ENCODE measurements at places on chromosomes 7 and 10. TPM values are rescaled to one million over a fixed set of nuclear protein-coding genes. Genes with fewer than 3 reads are reported as not detected.

GRCh38 chr10:67808704-67809103 lies 29.3 kb downstream of the DNAJC12 start:
- no peak for DNase-seq
- no peaks in the 10 kb centered on the region for H3K4me1 ChIP-seq
- no peaks in the 10 kb centered on the region for H3K36me3 ChIP-seq
- H3K27me3 ChIP-seq: no peaks in the 10 kb centered on the region
- H3K4me3 ChIP-seq: no peak overlapping the region

DNA sequence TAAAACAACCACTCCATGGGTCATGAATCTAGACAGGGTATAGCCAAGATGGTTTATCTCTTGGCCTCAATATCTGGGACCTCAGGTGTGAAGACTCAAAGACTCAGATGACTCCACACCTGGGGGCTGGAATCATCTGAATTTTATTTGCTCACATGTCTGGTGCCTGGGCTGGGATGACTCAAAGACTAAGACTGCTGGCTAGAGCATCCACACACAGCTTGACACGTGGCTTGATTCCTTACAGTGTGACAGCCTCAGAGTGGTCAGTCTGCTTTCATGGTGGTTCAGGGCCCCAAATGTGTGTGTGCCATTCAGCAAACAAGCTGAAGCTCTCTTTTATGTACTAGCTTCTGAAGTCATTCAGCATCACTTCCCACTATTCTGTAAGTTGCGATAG lies 333.7 kb downstream of the RNLS start:
- no peak overlapping the region for H3K4me3 ChIP-seq
- H3K27me3 ChIP-seq: no peaks in the 10 kb centered on the region
- DNase-seq: no peak
- H3K4me1 ChIP-seq: peaks cover 2% of the 10 kb centered on the region
- no peaks in the 10 kb centered on the region for H3K36me3 ChIP-seq

DNA sequence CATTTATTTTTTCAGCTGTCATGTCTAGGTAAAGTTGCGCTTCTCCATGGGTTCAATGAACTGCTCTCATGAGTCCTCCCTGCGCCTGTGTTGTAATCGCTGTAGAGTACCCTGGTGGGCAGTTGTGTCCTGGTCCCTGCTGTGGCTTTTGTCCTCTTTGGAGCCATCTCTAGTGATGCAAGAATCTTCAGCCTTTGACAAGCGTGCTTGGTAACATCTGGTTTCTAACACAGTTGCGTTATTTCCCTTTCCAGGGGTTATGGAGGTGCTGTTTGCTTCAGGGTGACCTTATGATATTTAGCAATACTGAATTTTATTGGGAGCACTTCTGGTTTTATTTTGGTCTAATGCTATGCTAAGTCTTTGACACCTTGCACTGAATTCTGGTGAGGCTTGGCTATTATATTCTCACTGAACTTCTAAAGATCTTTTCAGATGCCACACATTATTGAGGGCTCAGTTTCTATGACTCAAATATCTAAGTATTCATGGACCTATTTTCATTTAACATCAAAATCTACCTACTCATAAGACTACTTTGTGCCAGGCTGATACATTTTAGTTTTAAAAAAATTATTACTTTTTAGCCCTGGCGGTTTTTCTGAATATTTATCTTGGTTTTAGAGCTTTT lies 88.6 kb downstream of the FANK1 start:
- no peaks in the 10 kb centered on the region for H3K4me1 ChIP-seq
- no peak overlapping the region for H3K4me3 ChIP-seq
- DNase-seq: no peak
- no peaks in the 10 kb centered on the region for H3K36me3 ChIP-seq
- H3K27ac ChIP-seq: no peak overlapping the region

- no peak overlapping the region for H3K27ac ChIP-seq
- DNase-seq: no peak
- no peaks in the 10 kb centered on the region for H3K4me1 ChIP-seq
- H3K4me3 ChIP-seq: no peak overlapping the region
- H3K27me3 ChIP-seq: no peaks in the 10 kb centered on the region
Measured at GRCh38 chr7:98539865-98540264, 77.2 kb upstream of the NPTX2 start.

DNA sequence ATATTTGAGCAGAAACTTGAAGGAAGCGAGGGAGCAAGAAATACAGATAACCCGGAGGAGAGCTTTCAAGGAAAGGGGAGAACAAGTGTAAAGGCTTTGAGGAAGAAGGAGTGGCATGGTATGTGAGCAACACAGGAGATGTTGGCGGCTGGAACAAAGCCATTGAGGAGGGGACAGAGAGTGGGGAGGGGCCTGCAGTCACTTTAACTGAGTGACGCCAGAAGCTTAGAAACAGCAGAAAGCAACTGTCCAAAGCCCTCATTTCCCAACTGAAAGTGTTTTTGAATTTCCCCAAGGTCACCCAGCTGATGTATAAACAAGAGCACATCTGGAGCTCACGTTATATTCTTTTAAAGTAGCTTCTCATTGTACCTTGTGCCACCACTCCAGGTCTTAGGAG lies 19.1 kb downstream of the AUTS2 start:
- H3K27me3 ChIP-seq: peaks cover 3% of the 10 kb centered on the region
- H3K4me1 ChIP-seq: peaks cover 7% of the 10 kb centered on the region
- H3K36me3 ChIP-seq: no peaks in the 10 kb centered on the region
- DNase-seq: no peak

DNA sequence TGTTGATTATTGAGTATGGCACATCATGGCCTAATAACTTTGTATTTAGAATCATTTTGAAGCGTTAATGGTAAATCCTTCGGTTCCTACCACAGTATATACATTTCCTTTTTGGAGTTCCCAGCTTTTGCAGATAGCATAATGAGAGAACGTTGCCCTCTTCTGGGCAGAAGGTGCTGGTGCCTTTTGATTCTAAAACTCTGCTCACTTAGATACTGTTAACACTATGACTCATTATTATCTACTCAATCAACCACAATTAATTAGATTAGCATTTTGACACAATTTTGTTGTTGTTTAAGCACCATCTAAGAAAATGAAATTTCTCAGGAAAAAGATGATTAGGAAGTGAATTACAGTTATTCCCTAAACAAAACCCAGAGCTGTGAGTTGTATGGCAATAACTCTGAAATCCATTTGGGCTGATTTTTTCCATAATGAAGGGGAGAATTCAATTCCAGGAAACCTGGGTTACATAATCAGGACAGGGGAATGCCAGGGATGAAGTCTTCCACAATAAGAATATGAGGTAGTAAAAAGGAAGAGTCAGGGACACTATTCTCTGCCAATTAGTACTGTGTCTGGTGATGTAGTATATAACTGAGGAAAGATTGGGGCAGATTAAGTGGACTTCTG lies 11.5 kb upstream of the DLD start:
- no peak overlapping the region for H3K4me3 ChIP-seq
- peaks cover 7% of the 10 kb centered on the region for H3K27me3 ChIP-seq
- peak; percentile 75 for DNase-seq
- no peaks in the 10 kb centered on the region for H3K36me3 ChIP-seq

- no peak for DNase-seq
- no peak overlapping the region for H3K27ac ChIP-seq
- no peak overlapping the region for H3K4me3 ChIP-seq
Measured at GRCh38 chr7:8229927-8230326, 32.0 kb downstream of the ICA1 start.

The CASTOR2 gene
- 19.9 TPM for total RNA-seq

Data from hepatocyte (in vitro differentiated cells).